ENCODE measurements at places on chromosomes 5 and 9. TPM values are rescaled to one million over a fixed set of nuclear protein-coding genes. Genes with fewer than 3 reads are reported as not detected.
A peak's percentile ranks its signal among the peaks of the same experiment; 100 is the strongest.

- DNase-seq: no peak
These were observed 18.7 kb upstream of the TGFBR1 start for GRCh38 chr9:99085949-99086948.

GRCh38 chr9:4235420-4235819, 64.4 kb downstream of the GLIS3 start:
- no peak for DNase-seq

- DNase-seq: peak; percentile 66
These were observed at the start of gene NMUR2 for GRCh38 chr5:152405145-152405544. NMUR2 (minus strand) TSS chr5:152405279; CDS start chr5:152405113, 166 bp downstream.

Gene ARHGEF37
- total RNA-seq: 64.2 TPM
